ENCODE measurements at places on chromosomes 2 and 18.

- no peak for DNase-seq
Measured at GRCh38 chr2:195622966-195623365, 34.1 kb upstream of the SLC39A10 start.

DNA sequence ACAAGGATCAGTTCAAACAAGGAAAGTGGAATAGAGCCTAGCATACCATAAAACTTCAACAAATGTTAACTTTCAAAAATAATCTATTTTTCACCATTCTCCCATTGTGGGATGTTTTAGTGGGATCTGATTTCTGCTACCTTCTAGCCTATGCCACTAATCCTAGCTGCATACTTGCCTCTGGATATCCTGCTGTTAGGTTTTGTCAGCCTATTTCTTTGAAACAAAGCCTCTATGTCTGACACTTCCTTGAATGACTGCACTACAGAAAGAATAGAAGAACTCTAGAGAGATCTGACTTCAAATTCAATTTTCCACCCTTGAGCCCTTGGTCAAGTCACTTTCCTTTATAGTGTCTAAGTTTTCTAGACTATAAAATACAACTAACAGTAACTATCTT, 291.5 kb downstream of the PTH2R start:
- no peak for DNase-seq

GRCh38 chr2:207831584-207832248, 62.0 kb upstream of the FZD5 start:
- DNase-seq = no peak

DNA sequence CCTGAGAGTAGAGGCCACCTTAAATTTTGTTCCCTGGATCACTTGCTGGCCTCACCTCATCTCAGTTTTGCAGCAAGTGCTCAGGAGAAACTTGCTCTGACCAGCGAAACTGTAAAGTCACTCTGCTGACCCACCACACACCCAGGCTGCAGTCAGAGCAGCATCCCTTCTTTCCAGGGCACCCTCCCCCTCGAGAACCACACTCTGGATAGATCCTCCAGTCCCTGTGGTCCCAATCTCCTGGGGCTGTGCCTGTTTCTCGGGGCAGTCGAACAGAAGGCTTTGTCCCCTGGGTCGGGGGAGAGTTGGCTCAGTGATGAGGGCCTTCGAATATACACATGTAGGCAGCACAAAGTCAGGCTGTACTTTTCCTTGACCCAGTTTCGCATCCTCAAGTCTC, 18.4 kb downstream of the ST8SIA5 start:
- DNase-seq = no peak

- DNase-seq = no peak
Measured at GRCh38 chr2:219526320-219527075, 12.2 kb downstream of the ASIC4 start.

DNA sequence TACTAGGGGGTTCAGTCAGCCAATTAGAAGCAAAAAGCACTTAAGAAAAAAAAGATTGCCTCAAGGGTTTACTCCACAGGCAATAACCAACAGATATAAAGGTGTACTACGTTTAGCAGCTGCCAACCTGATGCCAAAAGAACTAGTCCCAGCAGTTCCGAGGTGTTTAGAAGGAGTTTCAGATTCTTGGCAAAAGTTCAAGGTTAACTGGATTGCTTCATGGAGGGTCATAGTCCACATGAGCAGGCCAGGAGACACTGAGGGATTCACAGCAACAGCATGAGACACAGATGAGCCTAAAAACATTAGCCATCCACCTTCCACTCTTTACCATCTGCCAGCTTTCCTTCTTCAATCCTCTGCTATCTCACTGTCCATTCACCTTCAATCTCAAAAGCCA, 4.9 kb upstream of the DNAH7 start:
- DNase-seq = no peak

DNA sequence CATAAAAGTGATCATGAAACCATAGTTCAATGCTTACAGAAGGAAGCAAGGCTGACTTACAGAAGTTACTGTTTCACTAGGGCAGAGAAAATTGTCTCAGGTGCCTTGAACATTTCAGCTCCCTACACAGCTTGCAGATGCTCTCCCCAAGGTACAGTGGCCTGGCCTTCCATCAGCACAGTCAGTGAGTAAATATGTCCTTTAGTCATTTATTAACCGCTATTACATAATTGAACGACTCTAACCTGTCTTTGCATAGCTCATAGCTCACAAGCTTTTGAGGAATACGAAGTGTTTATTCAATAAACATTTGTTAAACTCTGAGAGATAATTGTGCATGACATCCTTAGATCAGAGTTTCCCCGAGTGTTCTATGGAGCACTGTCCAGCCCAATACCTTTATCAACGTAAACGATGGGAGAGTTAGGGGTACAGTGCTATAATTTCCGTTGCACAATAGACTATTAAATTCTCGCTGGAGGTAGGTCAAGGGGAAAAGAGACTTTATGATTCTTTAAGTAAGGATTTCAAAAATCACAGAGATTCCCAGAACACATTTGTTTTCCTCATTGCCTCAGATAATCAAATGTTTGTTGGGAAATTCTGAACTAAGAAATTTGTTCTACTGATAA, 677.8 kb downstream of the TSN start:
- DNase-seq = no peak

DNA sequence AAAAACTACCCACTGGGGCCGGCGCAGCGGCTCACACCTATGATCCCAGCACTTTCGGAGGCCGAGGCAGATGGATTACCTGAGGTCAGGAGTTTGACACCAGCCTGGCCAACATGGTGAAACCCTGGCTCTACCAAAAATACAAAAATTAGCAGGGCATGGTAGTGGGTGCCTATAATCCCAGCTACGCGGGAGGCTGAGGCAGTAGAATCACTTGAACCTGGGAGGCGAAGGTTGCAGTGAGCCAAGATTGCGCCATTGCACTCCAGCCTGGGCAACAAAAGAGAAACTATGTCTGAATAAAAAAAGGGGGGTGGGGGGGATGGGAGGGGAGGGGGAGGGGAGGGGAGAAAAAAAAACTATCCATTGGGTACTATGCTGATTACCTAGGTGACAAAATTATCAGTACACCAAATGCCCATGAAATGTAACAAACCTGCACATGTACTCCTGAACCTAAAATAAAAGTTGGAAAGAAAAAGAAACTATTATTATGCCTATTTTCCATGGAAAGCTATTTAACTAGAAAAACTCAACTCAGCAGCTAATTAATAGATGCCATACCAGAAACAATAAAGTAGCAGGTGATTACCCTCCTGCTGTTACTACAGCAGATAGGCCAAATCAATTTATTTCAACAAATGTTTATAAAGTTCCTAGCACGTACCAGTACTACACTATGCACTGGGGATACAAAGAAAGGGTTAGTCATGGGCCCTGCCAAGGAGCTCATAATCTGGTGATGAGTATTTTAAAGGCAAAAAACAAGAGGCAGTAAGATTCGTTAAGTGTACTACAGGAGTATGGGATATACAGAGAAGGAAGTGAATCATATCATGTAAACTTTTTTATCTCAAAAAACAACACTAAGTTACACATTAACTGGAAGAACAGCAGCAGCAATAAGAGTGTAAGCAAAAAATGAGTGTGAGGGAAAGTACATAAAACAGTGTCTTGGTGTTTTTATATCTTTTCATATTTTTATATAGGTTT, 112.8 kb upstream of the SLC39A10 start:
- DNase-seq = no peak

DNA sequence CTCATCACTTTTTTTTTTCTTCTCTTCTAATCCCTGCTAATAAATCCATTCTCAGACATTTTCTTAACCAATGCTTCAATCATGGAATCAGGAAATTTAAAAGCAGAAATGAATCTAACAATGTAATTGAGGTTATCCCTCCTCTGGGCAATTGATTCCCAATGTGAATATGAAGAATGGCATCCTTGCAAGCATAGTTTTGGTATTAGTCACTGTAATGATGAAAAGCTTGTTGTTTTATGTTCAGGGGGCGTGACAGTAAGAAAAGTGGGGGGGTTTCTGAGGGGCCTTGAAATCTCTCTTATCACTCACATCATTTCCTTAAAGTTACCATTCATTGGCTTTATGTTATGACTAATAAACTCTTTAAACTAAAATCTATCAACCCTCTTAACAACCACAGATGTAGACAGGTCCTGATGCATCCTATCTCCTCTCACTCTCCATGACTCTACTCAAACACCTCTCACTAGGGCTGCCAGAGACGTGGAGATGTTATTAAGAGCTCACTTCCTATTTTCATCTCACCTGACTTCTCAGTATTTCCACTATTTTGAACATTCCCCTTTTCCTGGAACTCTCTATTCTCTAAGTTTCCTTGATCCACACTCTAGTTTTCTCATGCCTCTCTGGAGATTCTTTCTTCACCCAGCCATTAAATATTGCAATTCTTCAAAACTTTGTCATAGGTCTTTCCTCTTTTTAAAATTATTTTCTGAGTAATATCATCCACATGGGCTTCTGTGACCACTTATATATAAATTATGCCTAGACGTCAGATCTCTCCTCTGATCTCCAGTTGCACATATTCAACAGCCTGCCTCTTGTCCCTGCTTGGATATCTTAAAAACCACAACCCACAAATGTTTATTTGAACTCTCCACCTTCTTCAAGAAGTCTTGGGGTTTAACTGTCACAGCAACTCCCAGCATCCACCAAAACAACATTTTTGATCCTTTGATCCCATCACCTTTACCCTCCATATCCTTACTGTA, 332.9 kb downstream of the CDH2 start:
- no peak for DNase-seq

GRCh38 chr2:23569761-23570365, 184.9 kb downstream of the KLHL29 start:
- DNase-seq = no peak

GRCh38 chr2:45771261-45771660, 119.8 kb downstream of the PRKCE start:
- DNase-seq = peak; percentile 66

GRCh38 chr2:64957109-64957903, 31.9 kb upstream of the SLC1A4 start:
- no peak for DNase-seq

DNA sequence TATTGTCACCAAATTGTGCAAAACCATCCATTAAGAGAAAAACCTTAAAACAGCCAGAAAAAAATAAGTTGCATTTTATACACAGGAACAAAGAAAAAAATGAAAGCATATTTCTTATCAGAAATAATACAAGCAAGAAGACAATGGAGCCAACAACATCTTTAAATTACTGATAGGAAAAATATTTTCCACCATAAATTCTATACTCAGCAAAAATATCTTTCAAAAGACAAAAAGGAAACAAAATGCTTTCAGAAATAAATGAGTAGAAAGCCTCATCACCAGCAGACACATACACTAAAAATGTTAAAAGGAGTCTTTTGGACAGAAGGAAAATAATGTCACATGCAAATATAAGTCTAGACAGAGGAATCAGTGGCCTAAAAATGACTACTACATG, 106.4 kb upstream of the TRIB2 start:
- no peak for DNase-seq

DNA sequence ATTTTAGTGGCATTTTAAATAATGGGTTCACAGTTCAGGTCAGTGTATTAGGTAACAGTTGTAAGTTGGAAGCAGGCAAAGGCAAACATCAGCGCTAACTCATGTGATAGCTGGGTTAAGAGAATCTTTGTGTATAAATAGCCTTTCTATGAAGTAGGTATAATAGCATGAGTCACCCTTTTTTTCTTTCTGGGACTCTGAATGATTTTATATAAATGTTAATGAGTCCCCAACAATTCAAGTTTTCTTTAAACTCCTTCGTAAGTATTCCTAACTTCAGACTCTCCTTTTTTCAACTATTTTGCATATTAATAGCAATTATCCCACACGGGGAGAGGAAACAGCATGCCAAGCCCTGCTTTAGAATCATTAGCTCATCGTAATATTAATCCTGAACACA, 384.3 kb downstream of the PIK3C3 start:
- no peak for DNase-seq

DNA sequence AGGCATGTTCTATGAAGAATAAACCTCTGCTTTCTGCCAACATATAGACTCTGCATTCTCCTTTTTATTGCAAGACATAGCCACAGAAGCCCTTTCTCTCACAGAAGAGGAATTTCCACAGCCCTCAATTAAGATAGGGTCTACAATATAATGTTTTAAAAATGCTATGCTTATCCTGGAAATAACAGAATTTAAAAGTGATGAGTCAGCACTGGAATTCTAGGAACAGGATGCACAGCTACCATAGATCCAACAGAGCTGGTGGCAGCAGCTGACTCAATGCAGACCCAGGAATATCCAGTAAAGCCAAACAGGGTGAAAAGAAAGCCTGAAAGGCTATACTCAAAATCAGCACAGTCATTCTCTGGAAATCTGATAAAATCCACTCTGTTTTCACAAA, 866.9 kb downstream of the TRIB2 start:
- DNase-seq = no peak

- DNase-seq = no peak
Measured at GRCh38 chr2:146239392-146240135, 1605.3 kb upstream of the ACVR2A start.

DNA sequence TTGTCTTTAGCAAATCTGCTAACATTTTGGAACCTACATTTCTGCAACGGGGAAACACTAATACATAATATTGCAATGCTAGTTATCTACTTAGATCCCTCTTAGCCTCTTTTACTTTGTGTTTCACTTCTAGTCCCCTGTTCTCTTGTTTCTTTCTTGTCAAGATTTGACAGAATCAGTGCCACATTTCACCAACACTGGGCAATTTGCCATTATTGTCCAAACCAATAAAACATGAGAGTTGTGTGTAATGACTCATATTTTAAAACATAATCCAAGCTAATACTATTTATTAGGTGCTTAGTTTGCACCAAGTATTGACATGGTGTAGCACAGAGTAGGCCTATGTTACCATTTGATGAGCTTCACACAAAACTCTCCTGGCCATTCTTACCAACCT, 33.7 kb upstream of the ACVR1C start:
- no peak for DNase-seq

DNA sequence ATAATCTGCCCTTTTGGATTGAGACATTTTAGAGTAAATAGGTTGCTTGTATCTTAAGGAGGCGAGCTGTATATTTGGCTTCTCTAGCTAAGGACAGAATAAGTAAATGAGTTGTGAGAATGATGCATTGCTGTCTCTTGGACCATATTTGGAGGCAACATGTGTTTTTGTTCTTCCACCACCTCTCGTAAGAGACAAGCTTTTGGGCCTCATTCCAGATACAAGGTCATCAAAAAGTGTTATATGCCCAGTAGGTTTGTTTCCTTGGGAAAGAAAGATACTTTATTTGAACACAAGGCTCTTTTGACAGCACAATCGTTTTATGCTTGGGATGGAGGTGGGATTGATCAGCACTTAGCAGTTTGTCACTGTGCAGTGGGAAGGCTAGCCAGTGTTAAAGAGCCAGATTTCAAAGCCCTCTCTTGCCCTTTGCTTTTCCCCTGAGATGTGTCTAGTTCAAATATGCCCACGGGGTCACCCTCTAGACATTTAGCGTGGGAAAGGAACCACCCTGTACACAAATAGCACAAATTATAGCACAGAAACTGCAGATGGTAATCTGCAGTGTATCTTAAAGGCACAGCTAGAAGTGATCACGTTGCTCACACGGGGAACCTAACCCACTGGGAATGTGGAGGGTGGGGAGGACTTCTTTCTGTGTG, 131.3 kb downstream of the MAP4K4 start:
- no peak for DNase-seq

All from inflammatory macrophage (primary cell).